Activated naive CD8-positive, alpha-beta T cell treated with anti-CD3 and anti-CD28 coated beads, Interleukin-2, amount 50 U/mL, for 16 hours (primary cell): ENCODE measurements at places on chromosomes 1 and 21.

DNA sequence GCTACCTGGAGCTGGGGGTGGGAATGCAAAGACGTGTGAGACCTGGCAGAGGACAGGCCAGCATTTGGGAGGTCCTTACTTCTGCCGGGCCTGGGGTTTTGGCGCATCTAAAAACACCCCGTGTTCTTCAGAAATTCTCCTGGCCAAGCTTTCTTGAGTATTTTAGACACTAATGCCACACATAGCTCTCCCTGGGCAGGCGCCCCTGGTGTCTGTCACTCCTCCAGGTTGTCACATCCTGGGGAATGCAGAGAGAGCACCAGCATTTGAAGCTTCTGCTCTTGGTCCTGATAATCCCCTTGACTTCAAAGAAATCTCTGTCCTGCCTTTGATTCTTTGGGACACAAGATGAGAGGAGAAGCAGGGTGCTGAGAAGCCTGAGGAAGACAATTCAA lies 6.0 kb downstream of the CAPN9 start:
- no peak for DNase-seq

DNA sequence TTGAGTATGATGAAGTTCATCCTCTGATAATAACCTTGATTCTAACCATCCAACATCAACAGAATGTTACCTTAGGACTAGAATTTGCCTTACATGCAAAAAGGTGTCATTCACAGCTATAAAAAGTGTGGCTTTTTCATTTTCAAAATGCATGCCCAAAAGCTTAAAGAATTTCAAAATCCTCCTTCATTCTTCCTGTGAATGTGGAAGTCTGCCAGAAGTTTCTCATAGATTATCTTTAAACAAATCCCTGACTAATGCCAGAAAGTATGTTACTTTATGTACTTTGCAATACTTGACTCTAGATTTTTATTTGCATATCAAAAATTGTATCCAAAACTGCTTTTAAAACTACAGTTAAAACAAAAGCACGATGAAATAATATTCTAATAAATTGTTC lies 270.6 kb upstream of the ZRANB2 start:
- no peak for DNase-seq

GRCh38 chr1:150976879-150977694 lies 2.5 kb upstream of the CERS2 start:
- peak; percentile 18 for DNase-seq

DNA sequence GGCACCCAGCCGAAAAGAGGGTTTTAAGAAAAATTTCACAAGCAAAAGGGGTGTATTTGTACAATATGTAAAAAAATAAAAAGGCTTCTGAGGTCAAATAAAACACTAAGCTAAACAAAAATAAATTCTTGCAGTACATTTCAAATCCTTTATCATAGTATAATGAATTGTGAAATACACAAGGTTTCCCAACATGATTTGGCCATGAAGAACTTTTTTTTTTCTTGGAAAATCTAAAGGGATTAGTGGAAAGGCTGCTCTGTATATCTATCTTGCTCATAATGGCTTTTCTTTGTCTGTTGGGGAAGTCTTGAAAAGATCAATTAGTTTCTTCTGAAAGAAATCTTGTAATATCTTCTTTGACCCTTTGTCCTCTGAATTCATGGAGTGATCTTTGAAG lies 593.4 kb downstream of the PLPP3 start:
- DNase-seq, result no peak

- peak; percentile 23 for DNase-seq
Observed at GRCh38 chr1:66436378-66437135, 97.4 kb upstream of the SGIP1 start.

DNA sequence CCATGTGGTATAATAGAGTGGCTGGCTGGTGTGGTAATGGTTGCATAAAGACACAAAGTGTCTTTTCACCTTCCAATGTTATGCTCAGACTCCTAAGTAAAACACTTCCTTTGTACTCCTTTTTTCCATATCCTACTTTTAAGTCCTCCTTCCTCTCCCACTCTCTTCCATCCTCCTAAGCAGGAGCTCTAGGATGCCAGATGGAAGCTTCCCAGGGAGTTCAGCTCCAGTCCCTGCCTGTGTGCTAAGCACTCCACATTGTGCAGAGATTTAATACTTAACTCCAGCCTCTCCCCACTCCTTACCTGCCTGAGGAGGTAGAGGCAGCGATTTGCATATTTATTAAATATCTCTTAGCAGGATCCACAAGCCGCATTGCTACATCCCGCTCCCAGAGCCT lies 60.5 kb upstream of the IGSF21 start:
- no peak for DNase-seq

- DNase-seq, result no peak
Observed at GRCh38 chr1:113307771-113308445, 82.4 kb upstream of the MAGI3 start.

DNA sequence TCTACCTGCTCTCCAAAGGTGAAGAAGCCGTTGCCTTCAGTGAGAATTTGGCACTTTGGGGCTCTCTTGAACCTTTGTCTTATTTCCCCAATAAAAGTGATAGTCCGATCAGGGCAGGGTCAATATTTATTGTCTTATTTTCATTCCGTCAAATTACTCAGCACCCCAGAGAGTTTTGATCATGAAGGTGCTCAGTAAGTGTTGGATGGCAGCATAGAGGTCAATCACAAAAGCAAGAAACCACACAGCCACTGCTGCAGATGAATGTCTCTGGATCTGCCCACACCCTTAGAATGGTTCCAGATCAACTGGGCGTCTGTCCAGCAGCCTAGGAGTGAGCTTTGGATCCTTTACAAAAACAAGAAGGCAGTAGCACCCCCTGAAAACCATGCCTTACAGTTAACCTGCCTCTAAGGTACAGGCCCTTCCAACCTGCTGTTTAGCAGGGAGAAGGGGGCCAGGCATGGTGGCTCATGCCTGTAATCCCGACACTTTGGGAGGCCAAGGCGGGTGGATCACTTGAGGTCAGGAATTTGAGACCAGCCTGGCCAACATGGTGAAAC lies 97.3 kb downstream of the PSMG1 start:
- no peak for DNase-seq

GRCh38 chr1:200154069-200154767 lies 126.7 kb downstream of the NR5A2 start:
- peak; percentile 9 for DNase-seq

DNA sequence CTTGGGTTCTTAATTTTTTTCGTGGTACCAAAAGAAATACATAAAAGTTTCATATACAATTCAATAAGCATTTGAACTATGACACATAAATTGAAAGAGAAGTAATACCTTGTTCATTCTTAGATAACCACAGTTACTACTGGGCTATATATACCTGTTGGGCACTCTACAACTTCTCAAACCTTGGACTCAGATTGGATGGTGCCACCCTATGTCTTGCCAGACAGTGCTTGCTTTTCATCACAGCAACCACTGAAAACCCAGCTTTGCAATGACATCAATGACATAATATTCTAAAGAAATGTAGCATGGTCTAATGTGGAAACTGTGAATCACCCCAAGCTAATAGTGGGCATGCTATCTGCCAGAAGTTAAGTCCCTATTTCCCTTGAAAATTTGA lies 62.8 kb upstream of the DPH5 start:
- no peak for DNase-seq

DNA sequence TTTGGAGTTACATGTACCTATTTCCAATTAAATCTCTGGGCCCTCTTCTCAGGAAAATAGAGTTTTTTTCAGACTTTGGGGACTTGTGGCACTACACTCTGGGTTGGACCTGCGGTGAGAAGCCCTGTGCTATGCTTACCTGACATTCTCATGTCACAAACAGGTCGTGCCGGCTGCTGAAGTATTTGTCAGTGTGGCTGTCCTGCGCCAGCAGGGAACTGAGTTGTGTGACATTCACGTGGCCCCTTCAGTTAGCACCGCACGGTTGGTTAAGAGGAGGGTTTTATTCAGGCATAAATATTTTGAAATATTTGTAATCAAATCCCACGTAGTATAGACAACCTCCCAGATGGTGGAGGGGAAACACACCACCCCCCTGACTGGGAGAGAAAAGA lies 6.3 kb upstream of the COL6A2 start:
- no peak for DNase-seq

GRCh38 chr1:223635236-223635635 lies 30.3 kb downstream of the CAPN8 start:
- DNase-seq, result no peak

GRCh38 chr1:18881164-18881563 lies 21.2 kb downstream of the ALDH4A1 start:
- no peak for DNase-seq
